ENCODE measurements at places on chromosomes 5 and 9. TPM values are rescaled to one million over a fixed set of nuclear protein-coding genes. Genes with fewer than 3 reads are reported as not detected.

The SOHLH1 gene
- not detected for polyA plus RNA-seq

The SLC6A3 gene
- polyA plus RNA-seq: 0.72 TPM

The APC gene
- polyA plus RNA-seq: 30.4 TPM

The FST gene
- polyA plus RNA-seq: 25.8 TPM

The SPEF2 gene
- polyA plus RNA-seq: 41.4 TPM

The PCA3 gene
- polyA plus RNA-seq: 0.26 TPM

The SPATA31C1 gene
- 0.65 TPM for polyA plus RNA-seq

The PCDHGB4 gene
- 6.0 TPM for polyA plus RNA-seq

GRCh38 chr5:126917918-126918614 lies 112.3 kb downstream of the MARCHF3 start:
- DNase-seq: no peak

DNA sequence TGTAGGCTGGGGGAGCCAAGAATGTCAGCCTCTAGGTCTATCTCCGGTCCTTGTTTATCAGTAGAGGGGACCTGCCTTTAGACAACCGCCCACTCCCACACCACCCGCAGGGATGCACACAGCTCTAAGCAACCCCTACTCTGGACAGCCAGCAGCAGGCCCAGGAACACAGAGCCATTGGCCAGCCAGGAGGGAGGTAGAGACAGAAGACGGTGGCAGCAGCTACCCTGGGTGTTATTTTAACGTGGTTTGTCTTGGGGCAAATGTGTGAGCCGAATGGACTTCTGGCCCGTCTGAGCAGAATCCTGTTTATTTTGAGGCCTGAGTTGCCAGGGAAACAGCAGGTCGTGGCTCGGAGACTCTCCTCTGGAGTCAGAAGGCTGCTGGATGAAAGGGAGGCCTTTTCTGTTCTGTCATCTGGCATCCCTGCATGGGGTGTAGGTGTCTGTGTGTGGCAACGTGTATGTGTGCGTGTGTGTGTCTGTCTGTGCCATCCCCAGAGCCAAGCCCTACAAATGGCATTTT lies 382 bp upstream of the FGF1 start:
- DNase-seq: no peak

- no peak for DNase-seq
Observed at GRCh38 chr5:34510002-34510401, 146.1 kb upstream of the RAI14 start.

DNA sequence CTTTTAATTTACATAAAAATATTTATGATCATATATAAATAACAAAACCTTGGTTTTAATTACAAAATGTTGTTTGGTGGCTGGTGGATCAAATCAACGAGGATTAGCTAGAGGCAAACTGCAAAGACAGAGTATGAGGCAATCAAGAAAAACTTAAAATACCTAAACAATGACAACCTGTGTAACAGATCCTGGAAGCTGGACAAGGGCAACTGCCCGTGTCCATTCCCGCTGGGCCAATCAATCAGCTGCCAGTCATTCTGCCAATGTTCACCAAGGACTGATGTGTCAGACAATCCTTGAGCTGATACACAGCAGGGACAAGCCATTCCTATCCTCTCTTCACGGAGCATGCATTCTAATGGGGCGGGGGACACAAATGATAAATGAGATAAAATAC lies 3.2 kb upstream of the TENT4A start:
- no peak for DNase-seq

- DNase-seq: no peak
Observed at GRCh38 chr5:72363166-72363802, 43.1 kb downstream of the PTCD2 start.

- DNase-seq: no peak
Observed at GRCh38 chr9:14560194-14560593, 133.0 kb downstream of the ZDHHC21 start.

DNA sequence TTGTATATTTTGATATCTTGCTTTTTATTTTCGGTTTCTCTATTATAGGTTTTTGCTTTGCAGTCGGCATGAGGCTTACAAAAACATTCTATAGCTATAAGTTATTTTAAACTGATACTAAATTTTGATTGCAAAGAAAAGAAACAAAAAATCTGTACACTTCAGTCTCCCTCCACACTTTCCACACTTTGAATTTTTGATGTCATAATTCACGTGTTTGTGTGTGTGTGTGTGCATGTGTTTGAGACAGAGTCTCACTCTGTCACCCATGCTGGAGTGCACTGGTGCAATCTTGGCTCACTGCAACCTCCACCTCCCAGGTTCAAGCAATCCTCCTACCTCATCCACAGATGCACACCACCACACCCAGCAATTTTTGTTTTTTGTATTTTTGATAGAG lies 124.9 kb downstream of the MRPS30 start:
- no peak for DNase-seq

DNA sequence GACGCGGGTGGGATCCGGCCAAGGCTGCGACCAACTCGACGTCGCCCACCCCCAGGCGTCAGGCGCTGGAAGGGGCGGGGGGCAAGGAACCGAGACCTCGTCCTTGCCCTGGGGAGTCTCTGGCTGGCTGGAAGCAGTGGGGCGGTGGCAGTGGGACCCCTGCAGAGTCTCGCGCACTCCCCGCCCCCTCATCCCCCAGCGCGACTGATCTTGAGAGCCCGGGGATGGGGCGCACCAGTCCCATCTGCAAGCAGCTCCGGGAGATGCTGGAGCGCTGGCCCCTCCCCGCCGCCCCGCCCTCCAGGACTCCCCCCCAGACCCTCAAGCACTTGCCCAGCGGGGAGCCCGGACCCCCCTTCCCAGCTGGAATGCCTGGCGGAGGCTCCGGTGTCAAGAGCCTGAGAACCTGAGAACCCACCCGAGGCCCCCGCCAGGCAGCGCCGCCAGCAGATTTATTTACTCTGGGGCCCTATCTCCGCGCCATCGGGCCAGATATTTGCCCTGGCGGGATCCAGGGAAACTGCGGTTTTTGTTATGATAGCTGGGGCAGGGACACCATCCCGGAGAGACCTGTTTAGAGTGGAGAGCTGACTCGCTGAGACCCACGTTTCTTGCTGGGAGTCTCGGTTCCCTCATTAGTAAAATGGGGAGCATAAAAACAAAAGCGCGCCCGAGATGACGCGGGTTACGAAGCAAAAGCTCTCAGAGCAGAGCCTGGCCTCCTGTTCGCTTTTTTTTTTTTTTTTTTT lies 1.2 kb downstream of the PRRT1B start:
- DNase-seq: no peak

DNA sequence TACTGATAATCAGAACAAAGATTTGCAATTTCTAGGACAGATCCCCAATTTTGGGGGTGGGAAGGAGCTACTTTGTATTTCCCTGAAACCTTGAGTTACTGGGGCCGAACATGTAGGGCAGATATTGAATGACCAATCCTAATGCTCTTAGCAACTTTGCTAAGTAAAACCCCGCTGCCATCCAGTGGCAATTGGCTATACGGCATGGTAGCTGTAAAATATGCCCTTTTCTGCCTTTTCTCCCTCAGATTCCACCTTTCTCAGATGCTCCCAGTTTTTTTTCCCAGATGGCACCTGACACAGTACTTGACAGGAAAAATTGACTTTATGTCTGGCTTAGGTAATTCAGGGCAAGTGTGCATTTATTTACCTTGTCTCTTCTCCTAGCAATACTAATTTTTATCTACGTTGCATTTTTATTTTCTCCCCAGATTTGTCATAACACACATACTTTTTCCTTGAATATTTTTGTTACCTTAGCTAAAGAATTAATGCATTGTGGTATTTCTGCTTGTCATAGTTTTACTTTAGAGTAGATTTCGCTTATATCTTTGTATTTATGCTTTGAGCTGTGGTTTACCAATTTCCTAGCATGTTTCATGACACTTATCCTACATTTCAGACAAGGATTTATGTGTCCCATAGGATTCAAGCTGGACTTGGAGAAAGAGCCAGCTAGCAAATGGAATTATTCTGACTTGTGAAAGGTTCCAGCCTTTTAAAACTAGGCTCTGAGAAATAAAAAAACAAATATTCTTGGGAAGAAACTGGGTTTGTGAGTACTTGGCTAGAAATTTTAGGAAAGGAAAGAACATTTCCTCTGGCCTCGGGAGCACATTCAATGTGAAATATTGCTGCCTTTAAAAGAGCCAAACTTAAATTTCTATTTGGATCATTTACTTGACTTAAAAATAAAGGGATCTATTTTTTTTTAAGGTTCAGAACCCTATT lies 37.4 kb downstream of the PIK3R1 start:
- DNase-seq: no peak

DNA sequence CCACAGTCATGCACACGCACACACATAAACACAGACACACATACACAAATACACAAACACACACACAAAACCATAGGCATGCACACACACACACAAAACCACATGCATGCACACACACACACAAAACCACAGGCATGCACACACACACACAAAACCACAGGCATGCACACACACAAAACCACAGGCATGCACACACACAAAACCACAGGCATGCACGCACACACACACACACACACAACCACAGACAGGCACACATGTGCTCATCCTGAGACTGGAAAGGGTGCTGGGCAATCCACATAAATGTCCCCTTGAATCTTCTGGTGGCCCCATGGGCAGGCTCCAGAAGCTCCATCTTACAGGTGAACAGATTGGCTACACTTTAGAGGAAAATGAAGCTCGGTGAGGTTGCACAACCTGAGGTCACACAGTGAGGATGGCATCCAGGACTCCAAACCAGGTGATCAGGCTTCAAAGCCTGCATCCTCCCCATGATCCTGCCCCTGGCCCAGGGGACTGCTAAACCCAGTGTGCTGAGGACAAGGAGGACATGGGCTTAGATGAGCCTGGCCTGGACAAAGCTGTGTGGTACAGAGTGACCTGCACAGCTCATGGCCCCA lies 144.8 kb downstream of the GADD45G start:
- DNase-seq: no peak

DNA sequence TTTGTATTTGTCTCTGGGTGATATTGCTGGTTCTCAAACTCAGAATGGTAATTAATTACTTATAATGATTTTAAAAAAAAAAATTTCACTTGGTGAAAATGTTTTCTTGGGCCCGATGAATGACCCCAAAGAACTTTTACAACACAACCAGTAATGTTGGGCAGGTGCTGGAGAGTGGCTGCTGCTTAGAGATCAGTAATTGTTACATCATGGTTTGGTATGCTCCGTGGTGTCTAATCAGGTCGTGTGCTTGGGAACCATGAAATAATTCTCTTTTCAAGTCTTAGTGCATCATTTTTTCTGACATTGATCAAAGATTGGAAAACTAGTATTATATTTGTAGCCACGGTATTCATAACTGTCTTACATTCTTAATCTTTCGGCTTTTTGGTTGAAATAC lies 29.3 kb downstream of the PCBD2 start:
- DNase-seq: no peak

GRCh38 chr9:115730845-115731244 lies 422.7 kb upstream of the PAPPA start:
- DNase-seq: no peak

DNA sequence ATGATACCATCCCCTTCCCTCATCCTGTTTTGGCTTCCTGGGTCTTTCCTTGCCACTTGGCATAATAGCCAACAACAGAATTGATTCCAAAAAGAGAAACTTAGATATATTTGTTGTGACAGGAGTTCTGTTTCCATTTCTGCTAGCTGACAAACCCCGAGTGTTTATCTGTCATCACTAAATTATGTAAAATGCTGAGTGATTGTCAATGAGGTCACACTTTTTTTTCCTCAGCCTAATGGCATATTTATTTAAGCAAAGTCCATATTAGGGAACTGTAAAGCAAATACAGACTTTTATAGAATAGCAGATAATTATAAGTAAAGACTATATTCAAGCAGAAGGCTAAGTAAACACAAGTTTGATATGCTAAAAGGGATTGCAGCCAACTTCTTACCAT lies 64.0 kb downstream of the RGS7BP start:
- DNase-seq: no peak

DNA sequence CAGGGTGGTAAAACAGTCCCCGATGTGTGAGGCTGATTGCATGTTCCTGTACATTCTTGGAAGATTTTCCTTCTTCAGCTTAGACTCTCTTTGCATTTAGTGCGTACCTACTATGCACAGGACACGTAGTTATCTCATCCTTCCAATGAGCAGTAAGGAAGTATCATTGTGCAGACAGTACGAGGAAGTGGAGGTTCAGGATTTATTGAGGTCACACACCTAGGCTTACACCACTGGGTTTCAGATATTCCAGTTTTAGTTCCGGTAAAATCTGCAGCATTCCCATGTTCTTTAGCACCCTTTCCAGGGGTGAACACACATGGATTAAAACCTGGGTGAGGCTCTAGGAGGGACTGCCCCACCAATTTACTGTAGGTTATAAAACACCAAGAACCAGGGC lies 238.7 kb downstream of the ZSWIM6 start:
- no peak for DNase-seq

DNA sequence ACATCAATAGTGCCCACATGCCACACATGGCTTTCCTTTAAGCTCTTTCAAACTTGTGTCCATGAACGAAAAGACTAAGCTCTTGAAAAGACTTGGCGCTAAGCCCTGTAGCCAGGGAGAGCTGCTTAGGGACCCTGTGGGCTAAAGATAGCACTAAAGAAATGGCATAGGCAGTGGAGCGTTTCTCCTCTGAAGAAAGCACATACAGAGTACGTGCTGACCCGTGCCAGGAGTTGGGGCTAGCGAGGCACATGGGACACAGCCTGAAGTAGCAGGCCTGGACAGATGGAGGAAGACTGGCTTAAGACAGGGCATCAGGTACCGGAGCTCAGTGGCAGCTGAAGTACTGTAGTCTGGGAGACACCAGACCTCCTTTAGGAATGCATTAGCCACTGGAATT lies 39.7 kb downstream of the ADGRV1 start:
- no peak for DNase-seq

DNA sequence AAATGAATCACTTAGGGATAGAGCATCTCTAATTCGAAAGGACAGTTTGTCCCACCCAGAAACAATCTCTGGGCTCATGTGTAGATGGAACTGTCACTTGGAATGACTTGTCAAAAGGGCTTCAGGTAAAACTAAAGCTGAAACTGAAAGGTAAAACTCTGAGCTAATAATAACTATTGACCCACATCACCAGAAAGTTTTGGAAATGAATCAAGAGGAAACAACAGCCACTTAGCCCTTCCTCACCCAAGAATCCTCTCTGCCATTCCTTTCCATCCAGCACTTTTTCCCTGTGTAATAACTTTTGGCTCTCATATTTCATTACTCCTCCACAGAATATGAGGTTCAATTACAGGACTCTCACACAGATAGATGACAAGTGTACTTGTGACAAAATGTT lies 14.0 kb upstream of the GLRX start:
- no peak for DNase-seq

DNA sequence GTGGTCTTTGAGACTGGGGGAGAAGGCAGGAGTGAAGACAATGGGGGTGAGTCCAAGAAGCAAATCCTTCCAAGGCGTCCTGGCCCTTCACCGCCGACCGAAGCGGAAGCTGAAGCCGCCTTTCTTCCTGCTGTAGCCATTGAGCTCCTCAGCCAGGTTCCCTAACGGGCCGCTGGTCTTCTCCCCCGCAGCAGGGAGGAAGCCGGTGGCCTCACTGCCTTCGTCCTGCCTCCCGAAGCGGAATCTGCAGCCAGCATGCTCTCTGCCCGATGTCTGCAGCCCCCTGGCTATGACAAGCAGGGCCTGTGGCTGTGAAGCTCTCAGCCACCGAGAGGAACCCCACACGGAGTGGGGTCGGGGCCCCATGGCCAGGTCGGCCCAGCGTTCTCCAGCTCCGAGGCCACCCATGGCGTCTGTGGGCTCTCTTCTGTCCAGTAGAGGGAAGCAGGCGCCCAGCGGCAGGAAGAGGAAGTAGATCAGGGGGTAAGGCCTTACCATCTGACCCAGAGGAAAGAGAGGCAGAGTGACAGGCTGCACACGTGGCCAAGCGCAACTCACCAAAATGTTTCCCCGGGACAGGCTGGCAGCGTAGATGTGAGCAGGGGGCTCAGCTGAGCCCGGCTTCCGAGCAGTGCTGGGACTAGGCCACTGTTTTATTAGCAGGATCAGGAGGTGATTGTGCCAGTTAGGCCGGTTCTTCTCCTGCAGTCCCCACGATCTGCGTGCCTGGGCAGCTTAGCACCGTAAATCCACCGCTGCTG lies 3.1 kb downstream of the QRFP start:
- DNase-seq: no peak
